RPMI7951 (cell line): ENCODE measurements at places on chromosomes 4 and X.

GRCh38 chr4:133151691-133152329 is 2.7 kb downstream of the PCDH10 start:
- no peak for DNase-seq

GRCh38 chr4:165152527-165152926 is 39.9 kb upstream of the TMEM192 start:
- no peak for DNase-seq

DNA sequence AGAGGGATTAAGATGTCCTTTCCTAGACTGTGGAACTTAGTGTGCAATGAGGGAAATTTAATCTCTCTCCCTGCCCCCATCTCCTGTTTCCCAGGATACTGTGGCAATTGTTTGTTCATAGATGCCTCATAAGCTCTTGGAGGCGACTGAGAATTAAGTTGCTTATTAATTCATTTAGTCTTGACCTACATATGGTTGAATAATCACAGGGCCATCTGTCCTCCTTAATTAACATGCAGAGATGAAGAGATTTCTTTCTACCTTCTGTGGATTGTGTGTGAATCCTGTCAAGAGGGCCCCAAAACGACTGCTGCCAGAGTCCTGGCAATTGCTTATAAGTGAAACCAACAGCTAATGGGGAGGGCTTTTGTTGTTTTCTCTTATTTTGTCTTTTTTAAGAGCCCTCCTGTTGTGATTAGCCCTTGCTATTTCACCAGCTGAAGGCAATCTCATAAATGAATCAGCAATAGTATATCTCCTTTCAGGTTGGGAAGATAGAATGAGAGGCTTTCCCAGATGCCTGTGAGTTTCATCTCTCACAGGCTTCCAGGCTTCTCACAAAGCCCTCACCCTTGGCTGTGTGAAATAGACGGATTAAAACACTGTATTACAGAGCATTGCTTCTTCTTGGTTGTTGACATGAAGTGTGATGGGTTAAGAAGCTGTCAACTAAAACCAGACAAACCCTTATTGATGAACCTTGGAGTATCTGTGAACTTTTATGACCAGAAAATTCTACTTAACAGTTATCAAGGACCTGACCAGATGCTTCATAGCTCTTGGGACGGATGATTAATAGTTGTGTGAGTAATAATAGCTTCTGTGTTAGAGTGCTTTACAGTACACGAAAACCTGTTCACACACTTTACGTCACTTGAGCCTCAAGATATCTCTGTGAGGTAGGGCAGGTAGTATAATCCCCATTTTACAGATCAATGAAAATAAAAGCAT is 58.5 kb downstream of the PGRMC2 start:
- no peak for DNase-seq

- DNase-seq, result no peak
Observed at GRCh38 chr4:82584931-82585330, 23.1 kb upstream of the TMEM150C start.

- DNase-seq, result peak; percentile 36
Observed at GRCh38 chrX:137565921-137566745, at the start of gene ZIC3. TSS of gene ZIC3 (plus strand) at chrX:137566127. CDS start at chrX:137566692, 565 bp downstream.

GRCh38 chr4:159175989-159176375 is 73.1 kb downstream of the RAPGEF2 start:
- DNase-seq, result no peak

- peak; percentile 62 for DNase-seq
Observed at GRCh38 chr4:15656038-15656470, 897 bp upstream of the FBXL5 start.

DNA sequence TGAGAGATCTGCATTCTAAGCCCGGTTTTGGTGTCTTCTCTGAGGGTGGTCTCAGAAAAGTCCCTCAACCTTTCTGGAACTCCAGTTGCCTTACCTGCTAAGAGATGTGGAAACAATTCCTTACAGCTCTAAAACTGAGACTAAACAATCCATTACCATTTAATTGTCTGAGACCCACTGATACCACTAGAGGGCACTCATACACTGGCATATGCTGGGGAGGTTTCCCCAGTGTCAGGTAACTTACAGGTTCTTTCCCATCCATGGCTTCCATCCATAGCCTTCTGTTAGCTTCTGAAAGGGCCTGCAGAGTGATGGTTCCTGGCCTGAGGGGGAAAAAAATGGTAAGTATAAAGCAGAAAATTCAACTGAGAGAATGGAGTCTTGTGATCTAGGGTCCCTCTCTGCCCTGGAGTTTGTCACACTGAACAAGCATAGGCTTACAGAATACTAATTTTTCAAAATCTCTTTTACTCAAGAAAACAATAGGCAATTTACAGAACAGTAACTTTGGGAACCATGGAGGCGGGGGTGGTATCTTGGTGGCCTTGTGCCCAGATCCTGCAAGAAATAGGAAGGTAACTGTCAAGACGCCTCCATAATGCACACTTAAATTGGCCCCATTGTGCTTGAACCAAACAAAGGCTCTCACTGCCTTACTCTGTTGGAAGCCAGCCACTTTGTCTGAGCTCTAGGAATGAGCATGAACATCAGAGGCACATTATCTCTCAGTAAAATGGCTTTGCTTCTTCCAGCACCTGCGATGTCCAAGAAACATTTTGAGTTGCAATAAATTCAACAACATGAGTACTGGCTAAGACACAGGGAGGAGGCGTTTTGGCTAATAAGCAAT is 236.1 kb downstream of the OPHN1 start:
- DNase-seq, result peak; percentile 47

DNA sequence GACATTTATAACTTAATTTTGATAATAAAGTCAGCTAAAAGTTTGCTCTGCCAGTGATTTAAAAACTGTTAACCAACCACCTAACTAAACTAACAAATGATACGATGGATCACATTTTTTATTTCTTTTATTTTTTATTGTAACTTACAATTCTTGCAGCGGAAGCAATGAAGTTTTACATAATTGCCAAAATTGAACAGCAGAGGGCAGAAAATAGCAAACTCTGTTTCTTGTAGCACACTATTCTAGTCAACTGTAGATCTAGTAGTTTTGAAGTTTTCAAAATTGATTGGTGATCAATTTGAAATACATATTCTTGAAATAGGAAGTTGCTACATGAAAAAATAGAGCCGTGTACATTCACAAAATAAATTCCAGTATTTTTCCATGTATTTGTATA is 2.8 kb upstream of the GRIA2 start:
- peak; percentile 11 for DNase-seq

- no peak for DNase-seq
Observed at GRCh38 chrX:101393530-101394305, 2.9 kb downstream of the RPL36A start.

DNA sequence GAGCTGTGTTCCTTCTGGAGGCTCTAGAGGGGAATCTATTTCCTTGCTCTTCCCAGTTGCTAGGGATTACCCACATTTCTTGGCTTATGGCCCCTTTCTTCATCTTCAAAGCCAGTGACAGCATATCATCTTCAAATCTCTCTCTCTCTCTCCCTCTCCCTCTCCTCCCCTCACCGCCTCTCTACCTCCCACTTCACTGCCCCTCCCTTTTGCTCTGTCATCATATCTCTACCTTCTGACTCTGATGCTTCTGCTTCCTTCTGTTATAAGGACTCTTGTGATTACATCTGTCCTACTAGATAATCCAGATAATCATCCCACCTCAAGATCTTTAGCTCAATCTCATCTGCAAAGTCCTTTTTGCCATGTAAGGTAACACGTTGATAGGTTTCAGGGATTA is 93.1 kb upstream of the TEX13D start:
- DNase-seq, result no peak

- no peak for DNase-seq
Observed at GRCh38 chr4:2938906-2939305, 24.3 kb downstream of the NOP14 start.

DNA sequence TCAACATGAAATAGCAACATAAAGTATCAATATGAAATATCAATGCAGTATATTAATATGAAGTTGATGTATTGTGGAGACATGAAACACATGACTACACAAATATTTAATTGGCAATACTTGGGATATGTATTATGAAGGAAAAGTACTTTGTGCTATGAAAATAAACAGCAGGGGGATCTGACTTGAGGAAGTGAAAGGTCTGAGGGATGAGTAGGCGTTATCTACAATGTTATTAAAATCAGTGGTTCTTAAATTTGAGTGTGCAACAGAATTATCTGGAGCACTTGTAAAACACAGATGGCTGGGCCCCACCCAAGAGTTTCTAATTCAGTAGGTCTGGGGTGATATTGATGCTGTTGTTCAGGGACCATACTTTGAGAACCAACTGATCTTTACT is 27.4 kb upstream of the ARX start:
- DNase-seq, result no peak

DNA sequence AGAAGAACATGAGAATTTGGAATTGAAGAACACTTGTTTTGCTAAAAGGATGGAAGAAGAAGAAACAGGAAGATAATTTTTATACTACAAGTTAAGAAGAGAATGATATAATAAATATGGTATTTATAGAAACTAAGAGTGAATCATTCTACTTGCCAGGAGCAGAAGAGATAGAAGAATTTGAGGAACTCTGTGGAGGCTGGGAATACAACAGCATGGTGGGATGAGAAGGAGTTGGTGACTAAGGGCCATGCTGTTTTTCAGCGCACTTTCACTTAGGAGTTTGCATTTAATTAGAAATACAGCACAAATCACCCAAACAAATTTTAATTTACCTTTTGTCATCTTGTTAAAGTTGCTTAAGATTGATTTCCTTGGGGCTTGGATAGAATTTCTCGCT is 20.5 kb downstream of the HADH start:
- DNase-seq, result peak; percentile 35

GRCh38 chrX:41779030-41779564 is 55.1 kb downstream of the GPR82 start:
- DNase-seq, result peak; percentile 69

GRCh38 chr4:152294331-152294730 is 241.6 kb downstream of the FBXW7 start:
- no peak for DNase-seq

GRCh38 chr4:143336781-143337599 is at the start of gene GAB1:
TSS of gene GAB1 (plus strand) at chr4:143336876. CDS start at chr4:143337189, 313 bp downstream.
- DNase-seq, result peak; percentile 83

GRCh38 chr4:57710053-57710452 is 599.9 kb upstream of the IGFBP7 start:
- no peak for DNase-seq

GRCh38 chrX:141375011-141375760 is 132.9 kb upstream of the SPANXC start:
- no peak for DNase-seq

- DNase-seq, result no peak
Observed at GRCh38 chr4:153210727-153211126, 6.5 kb downstream of the TRIM2 start.

DNA sequence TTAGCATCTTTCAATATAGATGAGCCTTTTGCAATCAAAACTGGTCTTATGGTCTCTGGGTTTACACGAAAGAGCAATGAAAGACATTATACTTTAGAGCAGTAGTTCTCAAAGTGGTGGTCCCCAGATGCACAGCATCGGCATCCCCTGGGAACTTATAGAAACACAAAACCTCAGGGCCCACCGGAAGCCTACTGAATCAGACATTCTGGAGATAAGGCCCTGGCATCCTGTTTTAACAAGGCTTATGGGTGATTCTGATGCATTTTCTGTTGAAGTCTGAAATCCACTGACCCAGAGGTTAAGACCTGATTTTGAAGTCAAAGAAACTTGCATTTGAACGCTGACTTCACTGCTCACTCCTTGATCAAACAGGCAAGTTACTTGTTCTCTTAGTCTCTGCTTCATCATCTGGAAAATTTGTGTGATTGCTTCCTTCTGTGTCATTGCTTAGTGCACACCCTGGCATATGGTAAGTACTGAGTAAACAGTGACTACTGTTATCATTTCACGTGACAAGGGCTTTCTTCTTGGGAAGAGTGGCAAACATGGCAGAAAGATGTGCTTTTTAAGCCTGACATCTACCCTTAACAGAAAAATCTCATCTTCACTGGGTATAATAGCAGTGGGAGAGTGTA is 14.5 kb downstream of the CHRNA9 start:
- peak; percentile 75 for DNase-seq

DNA sequence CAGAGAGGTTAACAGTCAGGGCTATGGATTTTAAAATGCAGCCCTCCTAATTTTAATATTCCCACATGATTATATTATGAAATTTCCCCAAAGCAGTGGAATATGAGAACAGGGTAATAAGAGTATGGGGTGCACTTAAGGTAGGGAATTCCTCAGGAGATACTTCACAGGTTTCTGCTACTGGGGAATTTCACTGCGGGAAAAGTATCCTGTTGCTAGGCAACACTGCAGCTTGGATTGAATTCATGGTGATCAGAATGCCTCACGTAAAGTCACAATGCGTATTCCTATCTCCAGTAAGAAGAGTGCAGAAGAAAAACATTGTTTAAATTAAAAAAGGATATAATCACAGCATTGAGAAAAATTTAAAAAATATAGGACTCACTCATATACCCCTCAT is 398.1 kb upstream of the RPS6KA3 start:
- DNase-seq, result no peak

DNA sequence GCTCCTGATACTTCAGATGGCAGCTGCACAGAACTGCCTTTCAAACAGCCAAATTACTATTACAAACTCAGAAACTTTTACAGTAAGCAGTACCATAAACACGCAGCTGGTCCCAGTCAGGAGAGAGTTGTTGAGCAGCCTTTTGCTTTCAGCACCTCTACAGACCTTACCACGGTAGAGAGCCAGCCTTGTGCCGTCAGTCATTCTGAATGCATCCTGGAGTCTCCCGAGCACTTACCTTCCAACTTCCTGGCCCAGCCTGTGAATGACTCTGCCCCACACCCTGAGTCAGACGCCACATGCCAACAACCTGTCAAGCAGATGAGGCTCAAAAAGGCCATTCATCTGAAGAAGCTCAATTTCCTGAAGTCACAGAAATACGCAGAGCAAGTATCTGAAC is 12.4 kb downstream of the ZBTB49 start:
- no peak for DNase-seq

GRCh38 chrX:56089376-56089775 is 142.8 kb upstream of the KLF8 start:
- DNase-seq, result no peak

DNA sequence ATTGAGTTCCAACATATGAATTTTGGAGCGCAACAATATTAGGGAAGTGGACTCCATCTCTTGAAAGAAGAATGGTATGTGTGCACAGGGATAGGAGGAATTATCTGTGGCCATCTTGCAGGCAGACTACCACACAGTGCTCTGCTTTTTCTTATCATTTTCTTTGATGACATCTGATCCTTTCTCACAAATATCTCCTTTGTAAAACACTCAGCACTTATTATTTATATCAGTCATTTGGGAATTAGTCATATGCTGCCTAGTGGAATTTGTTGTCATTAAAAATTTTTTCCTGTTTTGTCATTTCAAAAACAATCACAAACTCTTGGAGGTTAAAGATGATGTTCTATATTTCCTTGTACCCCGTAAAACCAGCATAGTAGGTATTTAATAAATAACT is 444.3 kb upstream of the ATOH1 start:
- DNase-seq, result no peak

DNA sequence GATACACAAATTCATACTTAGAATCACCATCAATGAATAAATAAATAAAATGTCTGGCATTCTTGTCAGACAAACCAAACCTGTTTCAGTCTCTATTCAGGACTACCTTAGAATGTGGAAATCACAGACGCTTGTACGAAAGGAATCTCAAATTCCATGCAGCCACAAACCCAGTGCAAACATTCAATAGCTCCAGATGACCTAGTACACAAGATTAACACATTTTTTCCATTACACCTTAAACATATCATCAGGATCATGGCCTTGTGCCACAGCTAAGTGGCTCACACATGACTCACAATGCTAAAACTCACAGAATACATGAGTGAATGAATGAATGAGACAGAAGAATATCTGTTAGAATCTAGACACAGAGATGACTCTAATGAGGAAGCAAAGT is 134.2 kb downstream of the PWWP3B start:
- DNase-seq, result no peak
